Fibroblast of skin of right quadriceps (primary cell): ENCODE measurements at places on chromosomes 4 and X.
A peak's percentile ranks its signal among the peaks of the same experiment; 100 is the strongest.

GRCh38 chr4:158159718-158160094 is 13.1 kb downstream of the GASK1B start:
- no peak for DNase-seq

- DNase-seq, result peak; percentile 36
These were observed 1.5 kb downstream of the ELF4 start for GRCh38 chrX:130108647-130109428.

- DNase-seq, result no peak
These were observed 2.0 kb downstream of the PGK1 start for GRCh38 chrX:78105944-78106650.

- DNase-seq, result peak; percentile 40
These were observed 257.0 kb upstream of the LDB2 start for GRCh38 chr4:17155486-17155885.
